Islet precursor cell (in vitro differentiated cells): ENCODE measurements at places on chromosomes 2 and 18.

- DNase-seq, result no peak
Observed at GRCh38 chr2:176885661-176886060, 326.9 kb upstream of the HNRNPA3 start.

GRCh38 chr2:217329023-217329431 is 469.2 kb upstream of the TNP1 start:
- no peak for DNase-seq

- no peak for DNase-seq
Observed at GRCh38 chr18:8586941-8587340, 22.3 kb upstream of the RAB12 start.

- DNase-seq, result no peak
Observed at GRCh38 chr2:19158211-19158610, 200.2 kb downstream of the OSR1 start.

GRCh38 chr2:122056853-122057252 is 301.4 kb downstream of the TSN start:
- DNase-seq, result no peak

DNA sequence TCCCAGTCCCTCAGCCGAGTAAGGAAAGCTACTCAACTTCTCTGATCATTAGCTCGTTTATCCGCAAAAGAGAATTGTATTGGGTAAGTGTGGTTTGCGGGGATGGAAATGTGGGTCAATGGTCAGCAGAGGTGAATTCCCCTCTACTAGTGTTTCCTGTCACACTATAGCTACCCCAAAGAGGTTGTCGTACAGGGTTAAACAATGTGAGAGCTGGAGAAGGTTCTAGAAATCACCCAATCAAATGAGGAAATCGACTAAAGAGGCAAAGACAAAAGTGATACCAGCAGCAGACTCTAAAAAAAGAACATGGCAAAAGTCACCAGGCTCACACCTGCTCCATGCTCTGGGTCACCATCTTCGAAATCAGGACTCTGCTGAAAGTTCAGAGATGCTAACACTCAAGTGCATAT is 144.7 kb upstream of the ITGA4 start:
- no peak for DNase-seq

DNA sequence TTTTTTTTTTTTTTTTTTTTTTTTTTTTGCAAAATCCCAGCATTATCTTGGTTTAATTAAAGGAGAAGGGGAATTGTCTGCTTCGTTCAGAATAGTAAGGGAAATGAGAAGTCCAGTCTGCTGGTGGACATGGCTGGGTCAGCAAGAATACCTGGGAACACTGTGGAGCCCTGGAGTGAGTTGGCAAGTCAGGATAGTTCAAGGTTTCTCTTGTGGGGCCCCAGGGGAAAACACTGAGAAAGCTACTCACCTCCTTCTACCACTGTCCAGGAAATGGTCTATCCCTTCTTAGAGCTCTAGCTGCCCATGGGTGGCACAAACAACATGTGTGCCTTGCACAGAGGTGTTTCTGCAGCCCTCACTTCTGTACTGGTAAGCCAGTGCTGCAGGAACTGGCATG is 169.1 kb upstream of the SIX2 start:
- no peak for DNase-seq

DNA sequence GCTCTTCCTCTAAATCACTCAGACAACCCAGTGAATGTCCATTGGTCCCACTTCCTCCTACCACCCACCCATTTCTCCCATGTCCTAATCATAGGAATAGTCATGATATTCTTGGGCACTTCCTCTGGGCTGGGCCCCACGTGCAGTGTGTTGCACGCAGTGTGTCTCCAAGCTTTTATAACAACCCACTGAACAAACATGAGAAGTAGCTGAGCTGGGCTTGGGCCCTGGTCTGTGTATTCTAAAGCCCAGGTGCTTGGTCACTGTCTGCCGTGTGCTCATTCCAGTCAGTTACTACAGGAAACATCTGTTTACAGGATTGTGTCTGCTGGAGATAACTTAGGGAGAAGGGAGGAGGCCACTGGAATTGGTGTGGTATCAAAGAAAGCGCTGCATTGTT is 64.2 kb upstream of the THOC1 start:
- no peak for DNase-seq

GRCh38 chr2:197184959-197185586 is 125.5 kb downstream of the ANKRD44 start:
- no peak for DNase-seq

DNA sequence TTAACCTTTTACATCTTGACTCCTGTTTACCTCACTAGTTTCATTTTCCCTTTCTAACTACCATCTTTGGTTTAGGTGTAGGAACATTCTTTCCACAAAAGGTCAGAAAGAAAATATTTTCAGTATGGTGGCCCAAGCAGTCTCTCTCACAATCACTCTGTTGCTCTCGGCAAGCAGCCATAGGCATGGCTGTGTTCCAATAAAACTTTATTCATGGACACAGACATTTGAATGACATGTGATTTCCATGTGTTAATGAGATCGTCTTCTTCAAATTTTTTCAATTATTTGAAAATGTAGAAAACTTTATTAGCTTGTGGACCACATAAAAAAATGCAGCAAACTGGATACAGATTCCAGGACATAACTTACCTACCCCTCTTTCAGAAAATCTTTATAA is 109.7 kb upstream of the CNTNAP5 start:
- DNase-seq, result no peak

DNA sequence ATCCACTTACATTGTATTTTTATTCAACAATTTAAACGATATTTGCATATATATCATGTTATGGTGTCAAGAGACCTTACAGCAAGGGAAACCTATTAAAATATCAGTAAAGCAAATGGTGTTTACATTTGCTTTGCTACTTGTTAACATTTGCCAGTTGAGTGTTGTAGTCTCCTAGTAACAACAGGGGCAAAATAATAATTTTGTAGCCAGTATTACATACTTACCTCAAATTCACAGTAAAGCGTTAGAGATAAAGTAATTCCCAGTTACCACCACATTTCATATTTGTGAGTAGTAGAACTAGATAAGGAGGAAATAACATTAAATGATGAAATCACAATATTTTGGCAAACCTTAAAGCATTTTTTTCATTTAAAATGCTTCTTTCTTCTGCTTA is 71.3 kb downstream of the FASTKD2 start:
- no peak for DNase-seq

- no peak for DNase-seq
Observed at GRCh38 chr2:193187816-193188215, 993.1 kb upstream of the TMEFF2 start.

GRCh38 chr18:37314534-37314933 is 251.1 kb downstream of the CELF4 start:
- DNase-seq, result no peak

GRCh38 chr2:104889960-104890684 is 36.2 kb downstream of the POU3F3 start:
- peak; percentile 29 for DNase-seq

DNA sequence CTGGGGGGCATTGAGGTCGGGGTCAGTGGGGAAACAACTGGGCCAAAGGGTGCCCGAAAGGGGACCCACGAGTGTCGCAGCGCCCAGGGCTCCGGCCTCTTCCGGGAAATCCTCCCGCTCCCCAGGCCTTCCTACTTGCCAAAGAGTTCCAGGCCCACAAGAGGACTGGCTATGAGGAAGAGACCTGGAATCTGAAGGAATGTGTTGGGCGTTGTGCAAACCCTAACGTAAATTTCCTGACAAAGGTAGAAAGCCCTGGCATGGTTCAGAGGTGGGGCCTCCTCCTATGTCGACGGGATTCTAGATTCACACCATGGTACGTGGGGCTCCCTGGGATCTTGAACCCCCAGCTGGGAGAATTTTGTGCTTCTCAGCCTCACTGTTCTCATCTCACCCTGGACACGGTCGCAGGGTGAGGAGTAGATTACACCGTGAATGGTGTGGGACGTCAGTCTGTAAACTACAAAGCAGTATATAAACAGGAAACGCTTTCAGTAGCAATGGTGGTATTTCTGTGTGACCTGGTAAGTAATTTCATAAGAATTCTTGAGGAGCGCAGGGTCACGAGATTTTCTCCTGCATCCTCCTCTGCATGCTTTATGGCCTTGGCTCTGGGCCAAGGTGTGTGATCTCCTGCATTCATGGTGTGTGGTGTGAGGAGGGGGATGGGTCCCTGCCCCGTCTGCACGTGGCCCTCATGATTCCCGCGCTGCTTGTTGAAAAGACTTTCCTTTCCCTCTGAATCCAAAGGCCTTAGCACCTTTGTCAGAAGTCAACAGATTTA is 868 bp downstream of the HSBP1L1 start:
- DNase-seq, result peak; percentile 76

DNA sequence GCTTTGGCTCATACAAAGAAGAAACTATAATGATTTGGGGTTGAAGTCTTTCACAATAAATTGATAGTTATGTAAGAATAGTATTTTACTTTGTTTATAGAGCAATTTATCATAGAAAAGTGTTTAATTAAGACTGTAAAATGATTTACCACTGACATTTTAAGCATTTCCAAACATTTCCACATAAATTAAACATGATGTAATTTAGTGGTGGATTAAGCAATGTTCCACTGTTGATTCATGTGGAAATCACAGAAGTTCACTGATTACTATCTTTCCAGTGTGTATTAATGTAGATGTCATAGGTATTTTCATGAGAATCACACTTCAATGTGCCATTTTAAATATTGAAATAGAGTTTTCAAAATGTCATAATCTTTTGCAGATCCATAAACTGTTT is 40.1 kb upstream of the GRB14 start:
- no peak for DNase-seq

DNA sequence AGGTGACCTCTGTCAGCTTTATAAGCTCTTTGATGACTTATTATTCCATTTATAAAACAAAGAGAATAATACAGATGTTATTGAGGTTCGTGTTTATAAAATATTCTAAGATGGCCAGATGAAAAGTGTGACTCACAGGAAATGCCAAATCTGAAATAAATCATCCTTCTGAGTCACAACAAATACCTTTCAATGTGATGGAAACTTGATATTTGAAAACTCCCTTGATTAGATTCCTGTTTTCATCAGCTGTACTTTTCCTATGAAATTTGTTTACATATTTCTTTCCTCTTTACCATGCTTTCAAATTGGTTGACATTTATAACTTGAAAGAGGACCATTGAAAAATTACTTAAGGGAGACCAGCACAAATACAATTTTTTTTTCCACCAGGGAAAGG is 30.6 kb upstream of the PPP1R1C start:
- DNase-seq, result no peak

GRCh38 chr18:34158881-34159690 is 65.6 kb downstream of the NOL4 start:
- peak; percentile 91 for DNase-seq

GRCh38 chr2:209644842-209645241 is 126.8 kb upstream of the UNC80 start:
- DNase-seq, result no peak

GRCh38 chr18:36108196-36108595 is 20.9 kb downstream of the SLC39A6 start:
- no peak for DNase-seq

GRCh38 chr2:85430752-85431569 is 12.4 kb downstream of the SH2D6 start:
- DNase-seq, result no peak

DNA sequence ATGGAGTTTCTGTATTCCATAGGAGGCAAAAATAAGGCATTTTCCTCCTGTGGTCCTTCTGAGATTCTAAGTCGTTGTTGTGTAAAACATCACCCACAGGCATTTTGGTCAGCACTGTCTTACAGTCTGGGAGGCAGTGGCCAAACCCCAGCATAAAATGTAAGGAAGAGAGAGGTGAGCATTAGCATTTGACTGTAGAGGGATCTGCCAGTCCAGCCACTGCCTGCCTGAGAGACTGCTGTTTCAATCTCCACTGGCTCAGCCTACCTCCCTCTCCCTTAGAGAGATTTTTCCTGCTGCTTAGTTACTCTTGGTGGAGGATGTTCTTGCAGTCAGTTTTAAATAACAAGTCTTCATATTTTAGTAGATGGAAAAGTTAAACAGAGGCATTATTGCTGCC is 77.0 kb downstream of the ARHGEF33 start:
- DNase-seq, result no peak

- DNase-seq, result no peak
Observed at GRCh38 chr2:197516393-197516761, 511 bp downstream of the MOB4 start.

GRCh38 chr2:100929147-100929546 is 72.9 kb upstream of the RPL31 start:
- DNase-seq, result peak; percentile 22

GRCh38 chr2:39511219-39511604 is 74.1 kb upstream of the MAP4K3 start:
- DNase-seq, result no peak

DNA sequence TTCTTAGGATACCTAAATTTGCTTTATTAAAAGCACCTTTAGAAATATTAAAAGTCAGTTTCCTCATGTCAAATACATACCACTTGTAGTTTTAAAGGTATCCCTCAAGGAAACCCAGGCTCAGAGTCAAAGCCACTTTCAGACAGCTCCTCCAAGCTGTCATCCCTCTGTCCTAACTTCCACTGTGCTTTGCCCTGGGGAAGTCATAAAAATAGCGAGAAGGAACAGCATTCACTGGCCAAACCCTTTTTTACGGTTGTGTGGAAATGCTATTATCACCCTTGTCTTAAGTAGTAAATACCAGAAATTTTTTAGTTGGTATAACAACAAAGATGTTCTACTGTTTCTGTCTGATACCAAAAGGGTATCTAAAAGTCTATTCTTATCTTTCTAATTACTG is 680.5 kb downstream of the ZEB2 start:
- peak; percentile 62 for DNase-seq

GRCh38 chr2:33763671-33764310 is 164.7 kb upstream of the FAM98A start:
- DNase-seq, result no peak

DNA sequence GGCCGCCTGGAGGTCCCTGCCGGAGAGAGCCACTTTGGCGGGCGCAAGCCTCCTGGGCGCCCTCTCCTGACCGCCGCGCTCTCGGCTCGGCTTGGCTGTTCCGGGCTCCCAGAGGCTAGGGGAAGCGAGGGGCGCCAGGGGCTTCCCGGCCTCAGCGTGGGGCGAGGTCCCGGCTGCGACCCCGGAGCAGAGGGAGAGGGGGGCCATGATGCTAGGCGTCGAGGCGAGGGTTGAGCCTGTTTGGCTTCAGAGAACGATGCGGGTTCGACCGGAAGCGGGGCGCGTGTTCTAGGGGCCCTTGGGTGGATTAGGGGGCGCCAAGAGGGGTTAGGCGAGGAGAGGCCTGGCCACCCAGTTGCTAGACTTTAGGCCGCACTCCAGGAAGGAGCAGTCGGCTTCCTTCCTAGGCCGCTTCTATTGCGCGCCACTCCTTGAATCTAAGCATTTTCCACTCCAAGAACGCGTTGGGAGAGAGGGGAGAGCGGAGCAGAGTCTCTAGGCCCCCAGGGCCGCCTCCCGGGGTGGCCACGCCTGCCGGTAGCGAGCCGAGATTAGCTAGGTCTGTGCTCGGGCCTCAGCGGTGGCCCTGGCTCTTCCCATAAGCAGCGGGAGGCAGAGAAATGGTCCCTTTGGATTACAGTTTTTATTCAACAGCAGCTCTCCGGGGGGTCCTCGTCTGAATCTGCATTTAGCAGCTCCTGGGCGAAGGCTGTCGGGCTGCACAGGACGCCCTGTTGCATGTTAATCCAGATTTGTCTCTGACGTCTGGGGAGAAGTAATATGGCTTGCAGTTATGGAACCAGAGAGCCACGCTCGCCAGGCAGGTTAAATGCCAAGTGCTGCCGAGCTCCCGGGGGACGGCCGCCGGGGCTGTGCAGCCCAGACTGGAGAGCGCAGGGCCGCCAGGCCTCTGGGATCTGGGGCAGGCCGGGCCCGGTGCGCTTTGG is 11.3 kb downstream of the MEIS1 start:
- DNase-seq, result peak; percentile 86
